ENCODE measurements at places on chromosomes 6 and 20.

- DNase-seq = no peak
Measured at GRCh38 chr6:90445533-90446108, 141.3 kb downstream of the MAP3K7 start.

GRCh38 chr6:12657884-12658283 lies 58.7 kb upstream of the PHACTR1 start:
- no peak for DNase-seq

DNA sequence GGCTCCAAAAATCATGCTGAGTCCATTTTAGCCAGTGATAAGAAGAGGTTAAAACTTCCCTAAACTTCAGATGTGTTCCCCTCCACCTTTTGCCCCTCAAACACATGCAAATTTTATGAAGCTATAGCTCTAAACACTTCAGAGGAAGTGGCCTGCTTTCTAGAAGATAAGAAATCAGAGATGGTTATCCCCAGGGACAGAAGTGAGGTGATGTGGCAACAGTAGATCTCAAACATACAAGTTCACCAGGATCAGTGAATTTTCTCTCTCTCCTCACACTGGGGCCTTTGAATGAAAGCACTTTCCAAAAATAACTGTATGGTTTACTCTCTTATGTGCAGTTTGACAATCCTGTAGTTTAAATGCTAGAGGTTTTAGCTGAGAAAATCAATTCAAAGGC lies 332.0 kb downstream of the BTBD9 start:
- DNase-seq = no peak

DNA sequence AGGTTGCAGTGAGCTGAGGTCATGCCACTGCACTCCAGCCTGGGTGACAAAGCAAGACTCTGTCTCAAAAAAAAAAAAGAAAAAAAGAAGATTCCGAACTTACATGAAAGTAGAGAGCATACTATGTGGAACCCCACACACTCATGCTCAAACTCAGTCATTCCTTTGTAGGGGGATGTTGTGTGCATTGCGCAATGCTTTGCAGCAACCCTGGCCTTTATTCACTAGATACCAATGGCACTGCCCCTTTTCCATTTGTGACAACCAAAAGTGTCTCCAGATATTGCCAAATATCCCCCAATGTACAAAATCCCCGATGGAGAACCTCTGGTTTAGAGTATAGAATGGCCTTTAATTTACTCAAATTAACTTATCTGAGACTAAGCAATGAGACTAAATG lies 158.6 kb downstream of the GJA1 start:
- DNase-seq = no peak

GRCh38 chr6:111609028-111609820 lies 3.5 kb upstream of the TRAF3IP2 start:
- no peak for DNase-seq

DNA sequence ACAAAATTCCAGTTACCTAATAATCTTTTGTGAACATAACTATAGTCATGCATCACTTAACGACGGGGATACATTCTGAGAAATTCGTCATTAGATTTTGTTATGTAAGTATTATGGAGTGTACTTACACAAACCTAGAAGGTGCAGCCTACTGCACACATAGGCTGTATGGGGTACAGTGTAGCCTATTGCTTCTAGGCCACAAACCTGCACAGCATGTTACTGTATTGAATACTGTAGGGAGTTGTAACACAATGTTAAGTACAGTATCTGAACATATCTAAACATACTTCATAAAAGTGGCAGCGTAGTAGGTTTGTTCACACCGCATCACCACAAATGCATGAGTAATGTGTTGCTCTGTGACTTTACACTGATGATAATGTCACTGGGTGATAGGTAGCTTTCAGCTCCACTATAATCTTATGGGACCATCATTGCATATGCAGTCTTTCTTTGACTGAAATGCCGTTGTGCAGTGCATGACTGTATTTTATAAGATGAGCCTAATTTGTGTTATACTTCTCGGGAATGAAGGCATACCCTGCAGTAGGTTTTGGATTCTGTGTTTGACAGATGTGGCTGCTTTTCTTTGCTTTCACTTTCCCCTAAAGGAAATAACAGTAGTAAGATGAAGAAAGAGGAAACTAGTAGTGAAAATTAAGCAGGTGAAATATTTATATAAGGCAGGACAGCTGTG lies 365.6 kb downstream of the FARS2 start:
- DNase-seq = no peak

DNA sequence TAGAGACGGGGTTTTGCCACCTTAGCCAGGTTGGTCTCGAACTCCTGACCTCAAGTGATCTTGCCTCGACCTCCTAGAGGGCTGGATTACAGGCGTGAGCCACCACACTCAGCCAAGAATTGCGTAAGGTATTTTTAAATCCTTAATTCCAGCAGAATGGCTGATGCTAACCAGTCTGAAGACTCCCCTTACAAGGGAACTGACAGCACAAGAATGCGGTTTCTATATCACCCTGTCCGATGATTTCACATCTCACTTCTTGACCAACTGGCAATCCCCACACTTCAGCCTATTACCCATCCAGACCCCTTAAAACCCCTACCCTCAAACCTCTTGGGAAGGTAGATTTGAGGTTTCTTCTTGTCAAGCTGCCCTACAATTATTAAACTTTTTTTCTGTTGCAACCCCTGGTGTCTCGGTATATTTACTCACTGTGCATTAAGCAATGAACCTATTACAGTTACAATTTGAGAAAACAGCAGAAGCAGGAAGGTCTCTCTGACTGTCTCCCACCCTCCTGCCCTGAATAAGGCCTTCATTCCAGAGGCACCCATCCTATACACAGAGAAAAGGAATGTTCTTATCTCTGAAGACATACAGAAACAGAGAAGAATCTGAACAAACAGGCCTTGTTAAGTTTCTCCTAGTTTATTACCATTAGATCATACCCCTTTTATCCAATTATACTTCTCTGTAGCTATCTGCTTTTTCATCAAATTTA lies 164.9 kb downstream of the ARHGAP18 start:
- no peak for DNase-seq

DNA sequence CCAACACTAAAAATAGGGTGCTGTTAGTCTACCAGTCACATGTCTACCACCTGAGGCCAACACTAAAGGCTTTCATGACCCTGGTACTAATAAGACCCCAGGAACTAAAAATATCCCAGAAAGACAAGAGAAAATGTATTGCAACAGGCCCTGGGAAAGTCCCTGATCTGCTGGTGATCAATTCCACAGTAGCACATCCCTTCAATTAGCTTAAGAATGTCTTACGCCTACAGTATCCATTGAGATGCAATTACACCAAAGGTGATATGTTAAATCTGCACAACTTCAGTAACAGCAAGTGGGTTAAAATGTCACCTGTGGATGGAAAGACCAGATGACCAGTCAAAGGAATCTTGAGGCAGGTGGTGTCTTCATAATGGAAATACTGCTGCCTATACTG lies 3.1 kb downstream of the SEMG1 start:
- DNase-seq = no peak

GRCh38 chr6:166417285-166417691 lies 34.5 kb upstream of the MPC1 start:
- DNase-seq = no peak

GRCh38 chr20:57193094-57193493 lies 73.3 kb downstream of the BMP7 start:
- no peak for DNase-seq

GRCh38 chr6:71388856-71389527 lies 100.4 kb downstream of the OGFRL1 start:
- no peak for DNase-seq

- DNase-seq = peak; percentile 74
Measured at GRCh38 chr6:143059663-143060353, 881 bp upstream of the AIG1 start.

DNA sequence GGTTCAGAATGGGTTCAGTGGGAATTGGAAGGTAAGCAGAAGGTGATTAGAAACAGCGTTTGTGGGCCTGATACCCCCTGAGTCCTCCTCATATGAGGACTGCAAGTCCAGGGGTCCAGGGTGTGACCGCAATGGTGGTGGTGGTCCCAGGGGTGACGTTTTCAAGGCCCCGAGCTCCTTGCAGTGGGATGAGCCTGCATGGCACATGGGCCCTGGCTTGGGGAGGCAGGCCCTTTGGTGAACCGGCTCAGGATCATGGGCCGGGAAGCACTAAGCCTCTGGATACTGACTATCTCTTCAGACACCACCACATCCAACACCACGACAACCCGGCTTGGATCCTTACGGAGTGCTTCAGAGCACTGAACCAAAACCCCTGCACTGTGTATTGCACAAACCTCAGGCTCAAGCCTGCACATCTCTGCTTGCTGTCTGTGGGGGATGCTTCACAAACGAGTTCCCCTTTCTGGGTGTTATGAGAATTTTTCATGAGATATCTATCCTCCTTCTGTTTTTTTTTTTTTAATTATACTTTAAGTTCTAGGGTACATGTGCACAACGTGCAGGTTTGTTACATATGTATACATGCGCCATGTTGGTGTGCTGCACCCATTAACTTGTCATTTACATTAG lies 67.9 kb downstream of the STK35 start:
- no peak for DNase-seq

DNA sequence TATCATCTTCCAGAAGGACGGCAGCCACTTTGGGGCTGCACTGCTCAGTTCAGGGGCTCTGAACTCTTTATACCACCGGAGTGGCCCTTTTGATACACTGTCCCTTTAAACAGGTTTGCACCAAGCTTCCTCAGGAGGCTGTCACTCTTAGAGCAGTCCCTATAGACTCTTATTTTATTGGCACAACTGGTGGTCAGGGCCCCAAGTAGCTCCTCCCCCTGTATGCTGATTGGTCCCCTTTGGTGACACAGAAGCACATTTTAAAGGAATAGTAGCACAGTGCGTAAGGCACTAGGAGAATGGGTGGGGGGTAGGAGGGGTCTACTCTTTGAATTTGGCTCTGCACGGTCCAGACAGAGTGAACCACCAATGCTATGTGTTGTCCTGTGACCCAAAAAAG lies 122.6 kb upstream of the MLN start:
- DNase-seq = no peak

DNA sequence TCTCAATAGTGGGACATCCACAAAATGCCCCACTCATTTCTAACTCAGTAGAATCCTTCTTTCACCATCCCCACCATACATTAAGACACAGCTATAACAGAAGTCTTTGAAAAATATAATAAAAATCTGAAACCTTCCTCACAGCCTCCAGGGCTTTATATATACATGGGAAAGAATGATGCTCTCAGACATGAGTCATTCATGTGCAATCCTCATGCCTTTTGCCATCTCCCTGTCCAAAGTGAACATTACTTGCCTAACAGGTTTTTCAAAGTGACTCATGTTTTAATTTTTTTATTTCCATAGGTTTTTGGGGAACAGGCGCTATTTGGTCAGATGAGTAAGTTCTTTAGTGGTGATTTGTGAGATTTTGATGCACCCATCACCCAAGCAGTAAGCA lies 162.7 kb downstream of the RALGAPA2 start:
- peak; percentile 8 for DNase-seq

GRCh38 chr6:7484666-7485065 lies 56.8 kb upstream of the DSP start:
- no peak for DNase-seq

- DNase-seq = no peak
Measured at GRCh38 chr6:51927450-51927849, 160.0 kb downstream of the PKHD1 start.

DNA sequence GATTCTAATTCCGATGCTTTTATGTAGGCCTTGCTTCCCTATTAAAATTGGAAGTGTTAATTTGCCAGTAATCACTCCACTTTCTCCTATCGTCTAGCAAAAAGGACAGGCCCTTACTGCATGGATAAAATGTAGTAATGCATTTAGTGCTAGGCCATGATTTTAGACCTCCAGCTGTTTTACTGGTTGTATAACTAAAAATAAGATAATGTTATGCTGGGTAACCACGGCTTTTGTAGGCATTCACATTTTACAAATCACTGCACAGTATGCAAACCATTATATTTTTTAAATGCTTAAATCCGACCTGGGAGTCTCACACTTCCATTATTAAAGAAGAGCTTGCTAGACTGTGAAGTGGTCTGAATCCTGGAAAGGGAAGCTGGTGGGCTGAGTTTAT lies 179.5 kb downstream of the TFAP2A start:
- DNase-seq = no peak

DNA sequence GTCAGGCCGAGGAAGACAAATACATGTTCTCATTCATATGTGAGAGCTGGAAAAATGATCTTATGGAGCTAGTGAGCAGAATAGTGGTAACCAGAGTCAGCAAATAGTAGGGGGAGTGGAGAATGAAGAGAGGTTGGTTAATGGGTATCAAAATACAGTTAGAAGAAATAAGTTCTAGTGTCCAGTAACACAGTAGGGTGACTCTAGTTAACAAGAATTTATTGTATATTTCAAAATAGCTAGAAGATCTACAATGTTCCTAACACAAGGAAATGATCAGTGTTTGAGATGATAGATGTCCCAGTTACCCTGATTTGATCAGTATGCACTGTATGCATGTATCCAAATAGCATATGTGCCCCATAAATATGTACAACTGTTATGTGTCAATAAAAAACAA lies 128.4 kb downstream of the BCKDHB start:
- DNase-seq = no peak

- peak; percentile 6 for DNase-seq
Measured at GRCh38 chr6:149459761-149460160, 25.1 kb downstream of the ZC3H12D start.

DNA sequence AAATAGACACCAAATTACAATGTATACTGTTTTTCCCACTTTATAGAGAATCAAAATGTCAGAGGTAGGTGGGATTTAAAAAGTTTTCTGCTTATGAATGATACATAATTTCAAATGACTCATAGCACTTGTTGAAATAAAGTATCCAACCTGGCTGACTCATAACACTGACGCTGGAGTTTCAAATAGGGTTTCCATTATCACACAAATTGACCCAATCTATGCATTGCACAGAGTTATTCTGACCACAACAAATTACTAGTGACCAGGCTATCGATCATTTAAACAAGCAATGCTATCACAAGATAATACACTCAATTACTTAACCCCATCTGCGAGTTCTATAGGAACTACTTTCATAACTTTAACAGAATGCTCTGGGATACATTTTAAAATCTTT lies 31.9 kb upstream of the PRELID3B start:
- no peak for DNase-seq

GRCh38 chr6:126148853-126149252 lies 162.5 kb downstream of the TRMT11 start:
- DNase-seq = no peak

DNA sequence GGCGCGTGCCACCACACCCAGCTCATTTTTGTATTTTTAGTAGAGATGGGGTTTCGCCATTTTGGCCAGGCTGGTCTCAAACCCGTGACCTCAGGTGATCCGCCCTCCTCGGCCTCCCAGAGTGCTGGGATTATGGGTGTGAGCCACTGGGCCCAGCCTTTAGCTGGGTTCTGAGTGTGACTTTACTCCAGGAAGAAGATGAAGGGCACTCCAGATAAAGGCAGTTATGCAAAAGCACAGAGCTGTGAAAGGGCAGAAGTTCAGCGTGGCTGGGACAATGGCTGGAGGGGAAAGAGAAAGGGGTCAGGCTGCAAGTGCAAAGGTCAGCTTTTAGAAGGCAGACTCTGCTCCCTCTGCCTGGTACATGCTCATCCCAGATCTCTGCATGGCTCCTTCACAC lies 39.7 kb downstream of the MAP3K5 start:
- DNase-seq = no peak

GRCh38 chr6:39225946-39226437 lies 3.3 kb downstream of the KCNK5 start:
- no peak for DNase-seq

Data from fibroblast of skin of left biceps (primary cell).